ENCODE measurements at places on chromosomes 5 and 9. TPM values are rescaled to one million over a fixed set of nuclear protein-coding genes. Genes with fewer than 3 reads are reported as not detected.

DNA sequence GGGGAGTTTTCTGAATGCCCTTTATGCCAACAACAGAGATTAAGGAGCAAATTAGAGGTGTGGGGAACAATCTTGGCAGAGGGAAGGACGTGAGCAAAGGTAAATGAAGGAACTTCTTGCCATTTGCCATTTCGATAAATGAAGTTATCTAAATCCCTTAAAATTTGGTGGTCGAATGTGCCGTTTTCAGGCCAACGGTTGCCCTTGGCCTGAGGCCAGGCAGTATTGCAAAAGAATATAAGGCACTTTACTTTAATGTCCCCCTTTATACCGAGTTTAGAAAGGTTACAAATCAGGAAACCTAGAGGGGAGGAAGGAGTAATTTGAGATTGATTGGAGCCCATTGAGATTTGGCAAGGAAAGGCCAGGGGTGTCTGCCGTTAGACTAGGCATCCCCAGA is 26.3 kb downstream of the C9orf50 start:
- peaks cover 33% of the 10 kb centered on the region for H3K4me1 ChIP-seq
- H3K4me3 ChIP-seq, result no peak overlapping the region
- H3K27ac ChIP-seq, result no peak overlapping the region
- DNase-seq, result no peak

DNA sequence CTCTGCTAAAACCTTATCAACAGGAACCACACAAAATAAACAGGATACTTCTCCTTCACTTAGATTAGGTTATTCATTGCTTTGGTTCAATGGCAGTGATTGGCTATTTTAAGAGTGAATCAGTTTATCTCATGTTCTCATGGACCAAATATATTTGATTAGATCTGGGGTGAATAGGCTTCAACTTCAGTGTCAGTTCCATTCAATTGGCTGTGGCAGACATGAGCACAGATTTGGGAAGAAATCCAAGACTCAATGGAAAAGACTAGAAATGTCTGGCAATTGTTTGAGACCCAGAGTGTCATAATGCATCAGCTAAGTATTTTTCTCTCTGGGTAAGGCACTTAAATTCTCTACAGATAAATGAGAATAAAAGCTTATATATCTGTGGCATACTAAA is 37.1 kb downstream of the CDH18 start:
- no peak overlapping the region for H3K27ac ChIP-seq
- no peaks in the 10 kb centered on the region for H3K27me3 ChIP-seq
- no peaks in the 10 kb centered on the region for H3K36me3 ChIP-seq
- H3K4me3 ChIP-seq, result no peak overlapping the region
- DNase-seq, result no peak

DNA sequence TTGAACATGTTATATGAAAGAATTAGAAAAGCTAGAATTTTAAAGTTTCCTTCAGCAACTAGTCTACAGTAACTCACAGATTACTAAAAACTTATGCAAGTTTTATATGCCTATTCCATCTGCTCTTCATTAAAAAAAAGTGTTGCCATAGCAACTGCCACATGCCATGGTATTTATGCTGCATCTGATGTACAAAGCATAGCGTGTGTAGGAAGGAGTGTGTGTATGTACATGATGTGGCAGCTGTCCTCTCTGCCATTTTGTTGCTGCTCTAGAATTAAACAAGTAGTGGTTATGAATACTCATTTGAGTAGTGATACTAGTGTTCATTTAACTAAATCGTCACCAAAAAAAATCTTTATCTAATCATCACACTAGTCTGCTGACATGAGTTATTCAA is 593.5 kb downstream of the CETN3 start:
- no peaks in the 10 kb centered on the region for H3K36me3 ChIP-seq
- H3K4me1 ChIP-seq, result no peaks in the 10 kb centered on the region
- H3K27me3 ChIP-seq, result no peaks in the 10 kb centered on the region
- no peak overlapping the region for H3K4me3 ChIP-seq
- no peak for DNase-seq

Gene PCDHB12
- not detected for total RNA-seq

DNA sequence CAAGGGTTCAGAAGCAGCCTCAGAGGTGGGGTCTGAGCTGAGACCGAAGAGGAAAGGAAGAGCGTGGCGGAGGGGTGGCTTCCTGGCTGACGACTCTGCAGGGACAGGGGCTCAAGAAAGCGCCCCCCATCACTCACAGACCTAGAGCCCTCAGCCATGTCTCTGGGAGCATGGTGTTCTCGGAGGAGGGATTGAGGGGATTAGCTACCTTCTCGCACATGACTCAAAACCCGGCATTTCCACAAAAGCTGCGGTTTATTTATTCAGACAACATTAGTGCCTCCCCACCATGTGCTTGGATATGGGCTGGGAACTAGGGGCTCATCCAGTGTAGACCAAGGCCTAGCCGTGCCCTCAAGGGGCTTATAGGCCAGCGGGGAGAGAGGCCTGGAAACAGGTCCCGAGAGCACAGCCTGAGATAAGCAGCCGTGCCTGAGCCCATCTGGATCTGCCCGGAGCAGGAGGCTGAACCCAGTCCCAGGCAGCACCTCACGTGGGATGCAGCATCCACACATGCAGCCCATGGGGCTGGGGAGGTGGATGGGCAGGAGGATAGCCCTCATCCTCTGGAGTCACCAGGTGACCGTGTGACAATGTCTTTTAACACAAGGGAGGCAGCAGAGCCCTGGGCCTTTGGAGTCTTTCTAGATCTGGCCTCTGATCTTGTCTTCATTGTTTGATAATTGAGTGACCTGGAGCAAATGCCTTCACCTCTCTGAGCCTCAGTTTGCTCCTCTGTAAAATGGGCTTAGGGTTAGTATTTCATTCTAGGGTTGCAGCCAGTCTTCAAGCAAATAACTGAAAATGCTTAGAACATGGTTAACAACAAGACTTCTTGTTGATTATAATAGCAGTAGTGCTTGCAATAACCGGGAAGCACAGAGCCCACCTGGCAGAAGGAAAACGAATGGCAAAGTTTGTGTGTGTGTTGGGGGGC is 878 bp upstream of the HMCN2 start:
- H3K4me3 ChIP-seq, result no peak overlapping the region
- H3K27ac ChIP-seq, result no peak overlapping the region
- H3K4me1 ChIP-seq, result peaks cover 2% of the 10 kb centered on the region
- DNase-seq, result no peak
- no peaks in the 10 kb centered on the region for H3K36me3 ChIP-seq

DNA sequence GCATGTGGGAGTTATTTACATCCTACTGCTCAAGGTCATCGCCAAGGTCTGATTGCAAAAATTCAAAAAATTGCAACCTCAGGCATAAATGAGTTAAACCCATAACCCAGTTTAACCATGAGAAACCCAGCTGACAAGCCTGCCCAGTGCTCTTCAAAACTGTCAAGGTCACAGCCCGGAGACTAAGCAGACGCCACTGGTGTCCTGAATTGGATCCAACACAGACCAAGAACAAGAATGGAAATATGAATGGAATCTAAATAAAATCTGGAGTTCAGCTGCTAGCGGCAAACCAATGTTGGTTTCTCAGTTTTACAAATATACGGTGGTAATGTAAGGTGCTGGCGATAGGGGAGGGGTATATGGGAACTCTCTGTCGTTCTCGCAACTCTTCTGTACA is 201.5 kb upstream of the MVB12B start:
- no peak overlapping the region for H3K4me3 ChIP-seq
- peaks cover 5% of the 10 kb centered on the region for H3K27me3 ChIP-seq
- DNase-seq, result no peak
- no peak overlapping the region for H3K27ac ChIP-seq
- H3K36me3 ChIP-seq, result no peaks in the 10 kb centered on the region

DNA sequence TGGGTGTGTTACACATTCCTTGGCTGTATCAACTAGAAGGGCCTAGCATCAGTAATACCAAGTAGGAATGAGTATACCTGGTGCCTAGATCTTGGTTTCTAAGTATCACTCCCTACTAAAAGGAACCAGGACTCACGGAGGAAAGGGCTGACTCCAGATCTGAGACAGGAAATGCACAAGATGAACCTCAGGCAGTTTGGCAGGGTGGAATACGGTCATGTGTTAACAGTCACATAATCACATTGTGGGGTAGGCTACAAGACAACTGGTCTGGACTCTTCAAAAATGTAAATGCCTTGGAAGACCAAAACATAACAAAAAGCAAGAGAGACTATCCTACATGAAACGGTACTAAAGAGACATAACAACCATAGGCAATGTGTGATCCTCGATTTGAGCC is 158.8 kb downstream of the CRB2 start:
- H3K36me3 ChIP-seq, result no peaks in the 10 kb centered on the region
- H3K27ac ChIP-seq, result no peak overlapping the region
- no peaks in the 10 kb centered on the region for H3K4me1 ChIP-seq
- DNase-seq, result no peak
- no peaks in the 10 kb centered on the region for H3K27me3 ChIP-seq

Gene C8G
- 3.2 TPM for total RNA-seq

- no peak overlapping the region for H3K4me3 ChIP-seq
- H3K27me3 ChIP-seq, result peaks cover 4% of the 10 kb centered on the region
- H3K27ac ChIP-seq, result no peak overlapping the region
- H3K36me3 ChIP-seq, result no peaks in the 10 kb centered on the region
Observed at GRCh38 chr9:90419221-90419851, 223.3 kb downstream of the DIRAS2 start.

Gene BHMT2
- total RNA-seq, result not detected
